ENCODE measurements at places on chromosomes 4 and X.

- no peak for DNase-seq
Observed at GRCh38 chr4:189497516-189497915, 443.2 kb upstream of the FRG1 start.

DNA sequence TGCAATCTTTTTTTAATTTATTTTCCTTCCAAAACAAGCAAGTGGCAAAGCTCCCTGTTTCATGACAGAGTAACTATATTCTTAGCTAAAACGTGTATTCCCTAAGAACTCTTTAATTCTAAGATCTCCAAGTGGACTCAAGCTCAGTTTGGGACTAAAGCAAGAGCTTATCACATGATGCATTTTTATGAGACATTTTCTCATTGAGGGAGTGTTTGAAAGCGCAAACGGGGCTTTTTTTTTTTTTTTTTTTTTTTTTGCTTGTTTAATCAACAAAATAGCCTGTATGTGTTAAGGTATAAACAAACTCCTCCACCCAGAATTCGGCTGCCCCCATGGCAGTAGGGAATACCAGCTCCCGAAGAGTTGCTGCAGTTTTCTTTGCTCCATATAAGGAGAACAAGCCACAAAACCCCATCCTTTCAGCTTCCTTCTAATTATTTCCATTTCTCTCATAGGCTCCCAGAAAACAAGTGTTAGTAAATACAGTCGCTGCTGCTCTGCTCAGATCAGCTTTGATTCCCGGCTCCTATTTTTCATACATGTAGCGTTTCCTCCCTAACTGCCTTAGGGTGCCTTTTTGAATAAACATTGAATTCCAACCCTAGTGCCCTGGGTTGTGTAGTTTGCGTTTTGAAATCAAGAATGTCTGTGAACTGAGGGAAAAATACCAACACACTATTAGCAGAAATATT, 669 bp upstream of the PPARGC1A start:
- no peak for DNase-seq

- no peak for DNase-seq
Observed at GRCh38 chr4:150302553-150302952, 224.3 kb downstream of the DCLK2 start.

- DNase-seq, result no peak
Observed at GRCh38 chr4:16031546-16032395, 52.1 kb downstream of the PROM1 start.

DNA sequence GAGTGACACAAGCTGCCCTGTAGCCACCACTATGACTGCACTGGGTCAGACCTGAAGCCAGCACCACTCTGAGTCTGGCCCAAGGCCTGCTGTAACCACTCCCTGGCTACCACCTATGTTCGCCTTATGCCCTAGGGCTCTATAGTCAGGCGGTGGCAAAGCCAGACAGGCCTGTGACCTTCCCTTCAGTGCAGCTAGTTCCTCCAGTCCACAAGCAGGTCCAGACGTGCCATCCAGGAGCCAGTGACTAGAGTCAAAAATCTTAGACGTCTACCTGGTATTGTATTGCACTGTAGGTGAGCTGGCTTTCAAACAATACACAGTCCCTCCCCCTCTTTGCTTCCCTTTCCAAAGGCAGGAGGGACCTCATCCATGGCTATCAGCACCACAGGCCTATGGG, 54.0 kb upstream of the RNF128 start:
- no peak for DNase-seq

GRCh38 chr4:108092288-108092687, 76.4 kb downstream of the LEF1 start:
- no peak for DNase-seq

DNA sequence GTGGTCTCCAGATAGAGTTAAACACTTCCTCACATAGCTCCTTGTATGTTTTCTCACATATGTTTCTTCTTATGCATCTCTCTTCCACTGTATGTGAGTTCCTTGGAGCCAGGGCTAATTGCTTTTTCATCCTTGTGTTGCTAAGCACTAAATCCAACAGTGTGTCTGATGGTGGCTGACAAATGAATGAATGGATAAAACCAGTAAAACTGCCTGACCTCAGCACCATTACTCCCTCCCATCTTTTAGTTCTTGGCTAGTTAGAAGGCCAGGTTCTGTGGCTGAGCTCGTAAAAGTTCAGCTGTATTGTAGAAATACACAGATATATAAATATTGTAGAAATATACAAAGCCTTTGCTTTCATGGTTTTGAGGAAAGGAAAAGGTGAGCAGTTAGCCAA, 50.4 kb downstream of the ARX start:
- DNase-seq, result no peak

DNA sequence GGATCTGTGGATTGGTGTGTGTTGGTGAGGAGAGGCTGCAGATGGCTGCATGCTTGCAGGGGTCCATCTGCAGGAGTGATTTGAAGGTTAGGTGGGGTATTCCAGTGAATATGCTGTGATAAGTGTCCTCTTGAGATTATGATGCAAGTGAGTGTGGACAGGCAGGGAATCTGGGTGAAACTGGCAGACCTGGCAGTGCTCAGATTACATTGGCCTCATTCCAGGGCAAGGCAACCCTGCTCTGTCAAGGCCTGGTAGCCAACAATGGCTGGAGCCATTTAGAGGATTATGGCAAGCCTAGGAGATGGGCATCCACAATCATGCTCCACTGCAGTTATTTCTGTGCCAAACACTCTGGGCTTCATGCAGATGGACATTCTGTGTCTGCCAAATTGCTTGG, 113.9 kb downstream of the RTL3 start:
- DNase-seq, result no peak

GRCh38 chr4:169945636-169946035, 80.6 kb downstream of the MFAP3L start:
- DNase-seq, result no peak
